Fibroblast of the aortic adventitia (primary cell): ENCODE measurements at places on chromosomes 4 and X. TPM values are rescaled to one million over a fixed set of nuclear protein-coding genes. Genes with fewer than 3 reads are reported as not detected.

DNA sequence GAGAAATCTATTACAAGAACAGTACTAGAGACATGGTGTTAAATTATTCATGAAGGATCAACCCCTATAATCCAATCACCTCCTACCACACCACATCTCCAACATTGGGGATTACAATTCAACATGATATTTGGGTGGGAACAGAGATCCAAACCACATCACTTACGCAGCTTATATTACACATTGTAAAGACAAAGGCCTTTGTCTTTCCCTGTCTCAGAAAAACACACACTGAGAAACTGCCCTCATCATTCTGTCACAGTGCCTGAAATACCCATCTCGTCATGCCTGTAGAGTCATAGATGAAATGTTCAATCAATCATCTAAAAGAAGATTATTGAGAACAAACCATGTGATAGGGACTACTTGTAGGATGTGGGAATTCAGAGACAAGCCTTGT is 558.8 kb upstream of the GRIA3 start:
- DNase-seq: no peak

GRCh38 chr4:119039779-119040178 is 95.9 kb upstream of the MYOZ2 start:
- no peak for DNase-seq

TMEM150C gene
- total RNA-seq: 0.45 and 1.9 TPM in 2 replicates

CSAG2 gene
- not detected in 2 replicates for total RNA-seq
